ENCODE measurements at places on chromosomes 16 and 17.

DNA sequence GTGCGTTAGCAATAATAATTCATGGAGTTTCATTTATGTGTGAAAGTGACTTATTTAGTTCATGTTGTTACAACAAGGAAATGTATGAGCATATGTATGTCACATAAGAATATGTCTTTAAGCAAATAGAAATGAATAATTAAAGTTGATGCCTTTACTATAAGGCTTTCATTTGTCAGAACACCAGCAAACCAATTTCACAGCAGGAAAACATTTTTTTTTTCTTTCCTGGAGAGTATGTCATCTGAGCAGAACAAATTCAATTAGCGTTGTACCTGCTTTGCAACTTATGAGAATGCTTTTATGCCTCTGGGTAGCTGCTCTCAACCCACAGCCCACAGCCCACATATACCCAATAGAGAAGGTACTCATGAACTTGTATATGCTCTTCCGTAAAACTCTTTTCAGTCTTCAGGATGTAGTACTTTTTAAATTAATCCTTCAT lies 26.3 kb upstream of the APOH start:
- no peak for DNase-seq

- DNase-seq = no peak
Measured at GRCh38 chr17:7024402-7024785, 1.5 kb downstream of the BCL6B start.

DNA sequence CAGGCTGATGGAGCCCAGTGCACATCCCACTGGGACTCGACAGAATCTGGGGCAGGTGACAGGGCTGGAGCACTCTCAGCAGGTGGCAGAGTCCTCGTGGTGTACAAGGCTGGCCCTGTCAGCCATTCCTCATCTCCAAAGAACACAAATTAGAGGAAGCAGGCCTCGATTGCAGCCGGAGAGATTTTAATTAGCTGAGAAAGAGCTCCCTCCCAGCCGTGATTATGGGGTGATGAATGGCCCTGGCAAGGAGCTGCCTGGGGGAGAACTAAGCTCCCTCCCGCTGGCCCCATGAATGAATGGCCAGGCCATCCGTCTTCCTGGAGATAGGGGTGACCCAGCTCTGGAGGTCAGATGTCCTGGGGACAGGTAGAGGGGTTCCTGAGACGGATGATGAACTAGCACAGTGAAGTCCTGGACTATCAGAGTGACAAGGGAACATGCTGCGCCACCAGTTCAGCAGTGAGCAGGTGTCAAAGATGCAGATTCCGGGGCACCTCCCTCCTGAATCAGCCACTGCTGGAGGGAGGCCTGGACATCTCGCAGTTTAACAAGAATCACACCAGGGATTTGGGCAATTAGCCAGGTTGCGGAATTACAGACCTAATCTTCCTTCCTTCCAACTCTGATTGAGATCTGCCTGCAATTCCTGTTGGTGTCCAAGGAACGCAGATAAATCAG lies 35.5 kb downstream of the PIMREG start:
- DNase-seq = no peak

DNA sequence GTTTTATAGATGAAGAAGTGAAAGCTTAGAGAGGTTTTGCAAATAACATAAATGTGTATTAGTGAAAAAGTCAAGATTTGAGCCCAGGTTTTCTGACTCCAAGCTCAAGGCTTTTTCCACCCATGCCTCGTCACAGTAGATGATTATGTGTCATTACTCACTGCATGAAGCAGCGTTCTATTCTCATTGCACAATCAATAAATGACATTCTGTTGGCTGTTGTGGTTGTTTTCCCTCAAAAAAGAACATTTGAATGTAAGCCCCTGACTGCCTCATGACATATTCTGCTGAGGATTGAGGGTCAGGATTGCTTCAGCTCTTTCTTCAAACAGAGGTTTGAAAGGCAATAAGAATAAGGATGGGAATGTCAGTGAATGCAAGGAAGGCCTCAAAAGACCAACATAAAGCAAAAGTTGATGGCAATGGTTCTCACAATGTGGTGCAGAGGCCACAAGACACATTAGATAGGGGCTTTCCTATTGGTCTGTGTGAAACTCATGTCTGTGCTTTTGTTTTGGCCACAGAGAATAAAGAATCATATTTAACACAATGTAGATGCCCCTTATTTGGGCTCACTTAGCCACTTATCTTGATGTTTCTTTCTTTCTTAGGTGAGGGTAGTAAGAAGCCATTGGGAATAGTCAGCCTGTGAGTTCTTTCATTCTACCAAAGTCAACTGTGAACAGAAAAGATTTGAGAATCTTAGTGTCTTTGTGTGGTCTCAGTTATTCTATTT lies 5.4 kb upstream of the MMD start:
- no peak for DNase-seq

DNA sequence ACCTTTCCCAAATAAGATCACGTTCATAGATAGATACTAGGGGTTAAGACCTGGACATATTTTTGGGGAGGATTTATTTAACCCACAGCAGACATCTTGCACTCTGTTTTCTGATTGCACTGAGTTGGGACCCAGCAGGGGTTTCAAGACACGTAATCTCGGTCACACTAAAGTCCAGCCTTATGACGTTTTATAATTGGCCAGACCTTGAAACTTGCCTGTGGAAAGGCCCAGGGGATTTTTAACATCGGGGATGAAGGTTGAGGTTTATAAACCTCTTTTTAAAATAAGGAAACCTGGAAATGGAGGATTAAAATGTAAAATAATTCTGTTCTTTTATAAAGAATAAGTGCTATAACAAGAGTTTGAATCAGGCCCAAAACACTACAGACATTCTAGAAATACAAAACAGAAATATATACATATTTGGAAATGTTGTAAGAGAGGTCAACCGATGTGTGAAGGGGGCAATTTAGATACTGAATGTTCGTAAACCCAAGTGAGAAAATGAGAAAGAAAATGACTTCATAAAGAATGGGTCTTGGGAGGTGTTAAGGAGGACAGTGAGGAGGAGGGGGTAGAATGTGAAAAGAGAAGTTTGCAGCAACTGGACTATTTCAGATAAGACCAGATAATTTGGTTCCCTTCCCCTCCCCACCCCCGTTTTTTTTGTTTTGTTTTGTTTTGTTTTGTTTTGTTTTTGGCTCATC lies 61.1 kb upstream of the NOL11 start:
- DNase-seq = no peak

DNA sequence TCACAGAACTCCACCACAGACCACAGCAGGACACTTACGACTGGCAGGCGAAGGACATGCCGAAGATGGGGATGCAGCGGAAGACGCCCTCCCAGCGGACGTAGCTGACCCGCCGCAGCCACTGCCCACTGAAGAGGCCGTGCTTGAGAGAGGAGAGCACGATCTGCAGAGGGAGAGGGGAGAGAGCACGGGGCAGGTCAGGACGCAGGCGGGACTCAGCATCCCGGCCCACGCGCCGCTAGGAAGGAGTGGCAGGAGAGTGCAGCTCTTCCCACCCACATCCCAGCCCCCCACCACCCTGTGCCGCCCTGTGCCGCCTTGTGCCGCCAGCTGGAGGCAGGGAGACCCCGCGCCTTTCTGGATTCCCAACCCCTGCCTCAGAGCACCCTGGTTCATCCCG lies 14.5 kb downstream of the SLC38A10 start:
- no peak for DNase-seq
